Panc1 (cell line): ENCODE measurements at places on chromosomes 3 and 15. TPM values are rescaled to one million over a fixed set of nuclear protein-coding genes. Genes with fewer than 3 reads are reported as not detected.

DNA sequence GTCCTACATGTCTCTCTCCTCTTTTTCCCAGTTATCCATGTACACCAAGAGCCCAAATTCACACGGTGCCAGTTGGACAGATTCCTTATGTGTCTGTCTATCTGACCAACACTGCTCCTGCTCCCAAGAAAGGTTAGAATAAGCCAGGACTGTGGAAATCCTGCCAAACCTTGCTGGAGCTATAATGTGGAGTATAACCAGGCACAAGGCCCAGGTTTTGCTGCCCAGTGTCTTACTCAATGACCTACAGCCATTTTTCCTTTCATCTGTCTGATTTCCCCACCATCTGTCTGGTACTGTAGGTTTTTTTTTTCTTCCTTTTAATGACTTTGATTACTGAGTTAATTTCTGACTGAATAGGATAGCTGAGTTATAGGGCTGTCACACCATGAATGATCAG lies 26.5 kb upstream of the MINDY4B start:
- no peak for DNase-seq

DNA sequence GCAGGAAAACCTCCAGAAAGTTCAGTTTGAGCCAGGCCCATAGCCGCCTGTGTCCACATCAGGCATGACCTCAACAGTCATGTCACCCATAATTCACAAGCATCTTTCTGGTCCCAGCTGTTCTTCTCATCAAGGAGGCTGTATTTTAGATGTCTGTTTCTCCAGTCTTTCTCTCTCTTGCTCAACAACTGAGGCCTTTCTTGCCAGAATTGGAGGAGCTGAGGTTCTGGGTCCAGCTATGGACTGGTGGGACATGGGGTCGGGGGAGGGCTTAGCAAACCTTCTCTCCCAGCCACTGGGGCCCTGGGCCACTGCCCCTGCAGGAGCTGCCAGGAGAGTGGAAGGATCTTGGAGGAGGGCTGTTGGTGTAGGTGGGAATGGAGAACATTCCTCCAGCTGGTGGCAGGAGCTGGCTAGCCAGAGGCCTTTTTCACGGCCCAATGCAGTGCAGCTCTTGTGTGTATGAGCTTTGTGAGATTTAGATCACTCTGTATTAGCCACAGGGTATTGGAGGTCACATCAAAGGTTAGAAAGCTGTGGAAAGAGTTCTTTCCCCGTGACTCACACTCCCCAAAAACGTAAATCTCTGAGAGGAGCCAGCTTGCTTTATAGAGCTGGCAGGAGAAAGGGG lies 23.5 kb downstream of the MAGEF1 start:
- DNase-seq, result no peak

GRCh38 chr3:94616833-94617232 lies 554.0 kb downstream of the NSUN3 start:
- DNase-seq, result no peak

DNA sequence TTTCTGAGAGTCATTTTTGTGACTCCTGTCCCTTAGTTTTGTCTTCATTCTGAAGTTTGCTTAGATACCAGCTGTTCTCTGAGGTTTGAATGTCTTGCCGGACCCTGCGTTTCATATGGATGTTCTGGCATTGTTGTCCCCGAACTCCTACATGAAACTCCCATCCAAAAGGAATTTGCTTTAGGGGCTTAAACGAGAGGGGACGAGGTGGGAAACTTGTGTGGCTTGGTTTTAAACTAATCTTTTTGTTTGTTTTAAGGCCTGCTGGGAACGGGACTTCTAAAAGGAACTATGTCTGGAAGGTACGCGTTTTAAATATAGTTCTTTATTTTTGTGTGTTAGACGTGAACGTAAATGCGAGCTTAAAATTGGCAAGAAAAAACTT lies 679 bp downstream of the RPL35A start:
- DNase-seq, result no peak

Gene CSPG4
- 17.5 TPM for total RNA-seq

Gene CLDN18
- 0.08 TPM for total RNA-seq

Gene TMEM207
- total RNA-seq, result not detected
